ENCODE measurements at places on chromosomes 16 and 17. TPM values are rescaled to one million over a fixed set of nuclear protein-coding genes. Genes with fewer than 3 reads are reported as not detected.

- H3K36me3 ChIP-seq: peaks cover 12% of the 10 kb centered on the region
- DNase-seq: peak; percentile 48
- peaks cover 37% of the 10 kb centered on the region for H3K4me1 ChIP-seq
Observed at GRCh38 chr16:69243479-69243878, 56.5 kb downstream of the SNTB2 start.

- no peak overlapping the region for H3K4me3 ChIP-seq
- H3K27me3 ChIP-seq: peaks cover 28% of the 10 kb centered on the region
Observed at GRCh38 chr17:57170866-57171265, 85.5 kb upstream of the MSI2 start.

DNA sequence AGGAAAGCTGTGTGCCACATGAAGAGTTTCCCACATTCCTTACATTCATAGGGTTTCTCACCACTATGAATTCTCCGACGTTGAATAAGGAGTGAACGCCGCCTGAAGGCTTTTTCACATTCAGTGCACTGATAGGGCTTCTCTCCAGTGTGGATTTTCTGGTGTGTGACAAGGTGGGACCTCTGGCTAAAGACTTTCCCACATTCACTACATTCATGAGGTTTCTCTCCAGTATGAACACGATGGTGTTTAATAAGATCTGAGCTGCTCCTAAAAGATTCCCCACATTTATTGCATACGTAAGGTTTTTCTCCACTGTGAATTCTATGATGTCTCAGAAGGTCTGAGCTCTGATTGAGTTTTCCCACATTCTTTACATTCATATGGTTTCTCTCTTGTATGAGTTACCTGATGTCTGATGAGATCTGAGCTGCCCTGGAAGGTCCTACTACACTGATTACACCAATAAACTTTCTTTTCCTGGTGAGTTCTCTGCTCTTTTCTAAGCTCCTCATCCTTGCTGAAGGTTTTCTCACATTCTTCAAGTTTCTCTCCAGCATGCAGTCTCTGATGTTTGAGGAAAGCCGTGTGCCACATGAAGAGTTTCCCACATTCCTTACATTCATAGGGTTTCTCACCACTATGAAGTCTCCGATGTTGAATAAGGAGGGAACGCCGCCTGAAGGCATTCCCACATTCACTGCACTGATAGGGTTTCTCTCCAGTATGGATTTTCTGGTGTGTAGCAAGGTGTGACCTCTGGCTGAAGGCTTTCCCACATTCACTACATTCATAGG lies 10.0 kb downstream of the ZNF594 start:
- H3K4me3 ChIP-seq: no peak overlapping the region
- H3K27me3 ChIP-seq: peaks cover 7% of the 10 kb centered on the region
- peaks cover 89% of the 10 kb centered on the region for H3K36me3 ChIP-seq
- DNase-seq: no peak
- H3K4me1 ChIP-seq: no peaks in the 10 kb centered on the region
- H3K27ac ChIP-seq: no peak overlapping the region

DNA sequence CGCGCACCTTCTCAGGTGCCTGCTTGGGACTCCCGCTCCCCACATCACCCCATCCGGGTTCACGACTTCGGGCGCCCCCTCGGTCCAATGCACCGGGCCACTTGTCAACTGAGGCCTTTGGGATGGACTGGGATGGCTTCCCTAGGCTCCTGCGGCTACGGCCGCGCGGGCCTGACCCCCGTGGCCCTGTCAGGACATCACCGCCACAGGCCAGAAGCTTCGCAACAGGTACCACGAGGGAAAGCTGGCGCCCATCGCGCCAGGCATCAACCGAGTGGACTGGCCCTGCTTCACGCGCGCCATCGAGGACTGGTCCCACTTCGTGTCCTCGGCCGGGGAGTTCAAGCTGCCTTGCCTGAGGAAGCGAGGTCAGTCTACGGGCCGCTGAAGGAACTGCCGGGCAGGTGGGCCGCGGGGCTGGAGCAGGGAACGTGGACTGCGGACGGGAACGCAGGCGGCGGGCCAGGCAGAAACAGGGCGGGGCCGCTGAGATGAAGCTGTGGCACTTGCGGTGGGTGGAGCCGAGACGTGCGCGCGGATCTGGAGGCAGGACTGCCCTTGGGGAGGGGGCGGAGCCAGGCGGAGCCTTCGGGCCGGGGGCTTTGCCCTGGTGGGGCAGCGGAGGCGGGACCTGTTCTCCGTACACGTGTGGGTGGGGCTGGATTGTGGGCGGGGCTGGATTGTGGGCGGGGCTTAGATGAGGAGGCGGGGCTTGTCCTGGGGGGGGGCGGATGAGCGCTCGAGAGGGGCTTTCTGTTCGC lies 13.7 kb upstream of the CNGB1 start:
- no peak for DNase-seq
- no peaks in the 10 kb centered on the region for H3K36me3 ChIP-seq
- H3K27ac ChIP-seq: no peak overlapping the region

DNA sequence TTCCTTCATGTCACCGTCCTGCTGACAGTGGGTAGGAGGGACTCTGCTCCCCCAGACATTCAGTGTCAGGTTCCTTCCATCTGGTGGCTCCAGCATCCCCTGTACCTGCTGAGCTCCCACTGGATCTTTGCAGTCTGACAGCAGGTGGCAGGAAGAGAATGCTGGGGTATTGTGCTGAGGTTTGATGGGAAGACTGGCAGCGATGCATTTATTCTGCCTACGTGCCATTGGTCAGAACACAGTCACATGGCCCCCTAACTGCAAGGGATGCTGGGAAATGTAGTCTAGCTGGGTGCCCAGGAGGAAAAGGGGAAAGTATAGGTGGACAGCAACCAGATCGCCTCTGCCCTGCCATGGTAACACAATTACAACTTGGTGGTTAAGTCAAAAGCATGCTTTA lies 44.4 kb downstream of the IRX3 start:
- no peak for DNase-seq
- no peak overlapping the region for H3K27ac ChIP-seq
- H3K4me1 ChIP-seq: peaks cover 4% of the 10 kb centered on the region
- H3K27me3 ChIP-seq: peaks cover 25% of the 10 kb centered on the region
- H3K4me3 ChIP-seq: no peak overlapping the region

DNA sequence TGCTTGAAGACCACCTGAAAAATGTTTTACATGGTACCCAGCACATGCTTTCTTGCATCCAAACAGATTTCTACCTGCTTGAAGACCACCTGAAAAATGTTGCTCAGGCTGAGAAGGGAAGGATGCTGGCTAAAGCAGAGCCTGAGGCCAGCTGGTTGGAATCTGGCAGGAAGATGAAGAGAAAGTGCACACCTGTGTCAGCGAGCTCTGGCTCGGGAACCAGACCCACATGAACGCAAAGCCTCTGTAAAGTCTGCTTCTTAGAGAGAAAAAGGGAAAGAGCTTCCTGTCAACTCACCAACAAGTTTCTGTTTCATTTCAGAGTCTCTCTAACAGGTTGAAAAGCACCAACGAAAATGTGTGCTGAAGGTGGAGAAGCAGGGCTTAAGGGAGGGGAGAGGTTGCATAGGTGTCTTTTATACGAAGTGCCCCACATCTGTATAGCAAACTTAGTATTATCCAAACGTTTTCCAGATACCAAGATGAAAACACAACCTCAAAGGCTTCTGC lies 226.0 kb downstream of the TOX3 start:
- no peaks in the 10 kb centered on the region for H3K27me3 ChIP-seq
- no peak overlapping the region for H3K27ac ChIP-seq
- H3K4me1 ChIP-seq: no peaks in the 10 kb centered on the region
- H3K36me3 ChIP-seq: no peaks in the 10 kb centered on the region
- DNase-seq: no peak

DNA sequence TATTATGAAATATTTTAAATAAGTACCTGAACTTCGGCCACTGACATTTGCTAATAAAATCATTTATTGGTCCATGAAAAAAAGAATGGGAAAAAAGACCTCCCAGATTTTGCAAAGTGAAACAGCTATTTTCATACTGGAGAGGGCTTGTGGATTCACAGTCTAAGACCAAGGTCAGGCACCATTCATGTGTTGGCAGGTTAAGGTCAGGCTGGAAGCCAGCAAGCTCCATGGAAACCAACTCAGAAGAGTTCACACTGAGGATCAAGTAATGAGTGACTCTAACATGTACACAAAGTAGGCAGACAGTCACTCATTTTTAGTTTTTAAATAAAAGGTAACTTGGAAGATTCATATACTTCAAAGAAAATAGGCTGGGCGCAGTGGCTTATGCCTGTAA lies 3.4 kb downstream of the DNAJA2 start:
- peaks cover 33% of the 10 kb centered on the region for H3K36me3 ChIP-seq
- peak overlapping the region; percentile 64 for H3K27ac ChIP-seq
- peak overlapping the region; percentile 34 for H3K4me3 ChIP-seq
- peaks cover 29% of the 10 kb centered on the region for H3K4me1 ChIP-seq

DNA sequence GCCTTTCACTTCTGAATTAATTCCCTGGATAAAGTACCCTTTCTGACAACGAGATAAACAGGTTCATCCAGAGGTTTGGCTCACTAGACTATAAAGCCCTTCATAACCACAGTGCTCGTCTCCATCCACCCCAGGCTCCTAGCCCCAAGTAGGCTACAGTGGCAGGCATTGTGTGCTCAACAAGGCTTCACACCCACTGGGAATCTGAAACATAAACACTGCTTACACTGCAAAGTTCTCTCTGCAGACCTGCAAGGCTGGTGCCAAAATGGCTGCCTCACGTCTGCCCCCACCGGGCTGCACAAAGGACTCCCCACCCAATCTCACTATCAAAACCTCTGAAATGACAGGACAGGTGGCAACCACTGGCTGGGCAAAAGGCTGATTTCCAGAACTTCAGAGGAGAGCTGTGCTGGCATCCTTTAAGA lies 5.1 kb upstream of the HLF start:
- H3K4me3 ChIP-seq: no peak overlapping the region
- no peak overlapping the region for H3K27ac ChIP-seq
- H3K36me3 ChIP-seq: no peaks in the 10 kb centered on the region

DNA sequence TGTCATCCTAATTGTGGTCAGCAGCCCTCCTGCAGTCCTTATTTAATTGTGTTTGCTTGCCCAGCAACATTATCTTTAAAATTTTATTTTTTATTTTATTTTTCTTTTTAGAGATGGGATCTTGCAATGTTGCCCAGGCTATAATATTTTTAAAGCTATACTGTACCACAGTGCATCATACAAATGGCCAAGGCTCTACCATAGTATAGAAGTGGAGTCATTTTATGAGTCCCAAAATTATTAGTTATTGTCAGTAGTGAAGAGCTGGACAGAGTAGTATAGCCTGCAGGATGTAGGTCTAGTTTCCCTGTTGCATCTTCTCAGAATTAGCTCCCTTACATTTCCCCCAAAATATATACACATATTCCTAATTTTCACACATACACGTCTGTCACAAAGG lies 44.1 kb downstream of the GAN start:
- no peaks in the 10 kb centered on the region for H3K27me3 ChIP-seq
- H3K27ac ChIP-seq: no peak overlapping the region
- no peak for DNase-seq
- no peak overlapping the region for H3K4me3 ChIP-seq

- no peak overlapping the region for H3K27ac ChIP-seq
- H3K36me3 ChIP-seq: no peaks in the 10 kb centered on the region
- DNase-seq: no peak
- peaks cover 54% of the 10 kb centered on the region for H3K27me3 ChIP-seq
- peaks cover 6% of the 10 kb centered on the region for H3K4me1 ChIP-seq
- H3K4me3 ChIP-seq: no peak overlapping the region
Observed at GRCh38 chr16:86797700-86798099, 219.4 kb downstream of the FOXL1 start.

DNA sequence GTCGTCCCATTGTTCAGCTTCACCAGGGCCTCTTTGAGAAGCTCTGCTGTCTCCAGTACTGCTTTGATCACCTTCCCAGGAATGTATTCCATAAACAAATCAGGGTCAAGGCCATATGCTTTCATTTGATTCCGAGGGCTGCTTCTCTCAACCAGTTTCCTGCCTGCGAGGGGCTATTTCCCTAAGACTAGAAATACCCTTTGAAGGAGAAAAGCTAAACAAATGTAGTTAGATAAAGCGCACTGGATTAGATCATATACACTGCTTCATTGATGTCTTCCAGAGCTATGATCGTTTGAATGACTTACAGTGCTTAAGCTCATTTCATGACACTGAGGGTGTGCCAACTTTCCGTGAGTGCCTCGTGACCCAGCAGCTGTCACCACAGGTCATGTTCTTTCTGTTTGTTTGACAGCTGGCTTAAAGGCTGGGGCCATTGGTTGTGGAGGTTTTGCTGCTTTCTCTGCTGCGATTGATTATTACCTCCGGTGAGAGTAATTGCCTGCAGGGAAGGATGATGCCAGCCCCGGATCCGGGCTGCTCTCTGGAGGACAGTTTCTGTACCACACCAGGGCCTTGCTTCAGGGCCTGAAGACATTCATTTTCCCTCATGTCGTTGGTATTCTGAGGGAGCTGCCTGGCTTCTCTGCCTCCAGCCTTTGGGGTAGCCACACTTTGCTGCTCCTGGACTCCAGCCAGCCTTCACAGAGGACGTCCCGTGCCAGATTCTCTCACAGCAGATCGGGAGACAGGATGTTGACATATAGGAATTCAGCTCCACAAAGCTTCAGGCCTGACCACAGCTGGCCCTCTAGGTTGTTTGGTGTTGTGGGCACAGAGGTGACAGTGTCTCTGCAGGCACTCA lies 3.9 kb downstream of the TIMM22 start:
- H3K27ac ChIP-seq: peak overlapping the region; percentile 94
- peaks cover 58% of the 10 kb centered on the region for H3K4me1 ChIP-seq
- peaks cover 44% of the 10 kb centered on the region for H3K36me3 ChIP-seq

- H3K27ac ChIP-seq: no peak overlapping the region
- H3K27me3 ChIP-seq: no peaks in the 10 kb centered on the region
Observed at GRCh38 chr17:32152130-32152529, 9.8 kb downstream of the RHOT1 start.

DNA sequence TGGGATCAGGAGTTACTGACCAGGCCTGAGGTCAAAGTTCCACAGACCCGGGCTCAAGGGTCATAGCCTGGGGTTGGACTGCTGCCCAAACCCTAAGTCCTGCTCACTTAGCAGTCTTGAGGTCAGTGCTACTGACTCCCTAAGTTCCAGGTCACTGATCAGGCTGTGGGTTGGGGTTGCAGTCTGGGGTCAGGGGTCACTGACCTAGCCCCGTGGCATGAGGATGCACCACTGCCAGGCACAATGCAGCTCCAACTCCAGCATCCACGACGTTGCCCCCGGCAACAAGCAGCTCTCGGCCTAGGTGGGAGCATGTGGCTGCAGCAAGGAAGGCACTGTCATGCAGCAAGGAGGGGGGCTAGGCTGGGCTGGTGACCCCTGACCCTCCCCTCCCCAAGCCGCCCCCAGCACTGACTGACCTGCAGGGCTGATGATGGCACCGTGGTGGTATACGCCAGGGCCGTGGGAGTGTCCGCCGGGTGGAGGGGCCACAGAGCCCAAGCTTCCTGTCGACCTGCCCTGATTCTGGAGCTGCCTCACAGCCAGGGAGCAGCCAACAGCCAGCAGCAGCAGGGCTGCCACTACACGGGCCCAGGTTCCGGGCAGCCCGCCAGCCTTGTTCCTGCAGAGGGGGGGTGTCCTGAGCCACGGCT lies 1.1 kb downstream of the GGT6 start:
- DNase-seq: no peak
- H3K36me3 ChIP-seq: peaks cover 6% of the 10 kb centered on the region
- H3K27ac ChIP-seq: no peak overlapping the region
- H3K4me1 ChIP-seq: peaks cover 26% of the 10 kb centered on the region

GRCh38 chr17:48213797-48214196 lies 106.2 kb downstream of the SNX11 start:
- no peak overlapping the region for H3K4me3 ChIP-seq
- no peak for DNase-seq
- peaks cover 35% of the 10 kb centered on the region for H3K27me3 ChIP-seq
- H3K27ac ChIP-seq: no peak overlapping the region

BCO1 gene
- total RNA-seq: not detected

KRTAP4-4 gene
- not detected for total RNA-seq

MFAP4 gene
- 21.8 TPM for total RNA-seq

TTLL6 gene
- not detected for total RNA-seq

SPATA22 gene
- total RNA-seq: not detected

ZC3H7A gene
- 61.9 TPM for total RNA-seq

CDYL2 gene
- 15.4 TPM for total RNA-seq

Measured in HFFc6 (cell line).